Stimulated activated CD4-positive, alpha-beta T cell treated with anti-CD3 and anti-CD28 coated beads, Interleukin-15, amount 100 ng/mL, for 48 hours (primary cell): ENCODE measurements at places on chromosomes 4 and X.

- no peak for DNase-seq
Measured at GRCh38 chrX:69424161-69424560, 80.0 kb upstream of the NALF2 start.

GRCh38 chr4:158769175-158769921, 522 bp downstream of the FNIP2 start:
- peak; percentile 35 for DNase-seq

GRCh38 chr4:2497931-2498330, 29.0 kb downstream of the RNF4 start:
- no peak for DNase-seq

GRCh38 chr4:6085028-6085690, 66.9 kb upstream of the C4orf50 start:
- DNase-seq, result no peak

- DNase-seq, result no peak
Measured at GRCh38 chr4:20248155-20248558, 3.5 kb upstream of the SLIT2 start.

DNA sequence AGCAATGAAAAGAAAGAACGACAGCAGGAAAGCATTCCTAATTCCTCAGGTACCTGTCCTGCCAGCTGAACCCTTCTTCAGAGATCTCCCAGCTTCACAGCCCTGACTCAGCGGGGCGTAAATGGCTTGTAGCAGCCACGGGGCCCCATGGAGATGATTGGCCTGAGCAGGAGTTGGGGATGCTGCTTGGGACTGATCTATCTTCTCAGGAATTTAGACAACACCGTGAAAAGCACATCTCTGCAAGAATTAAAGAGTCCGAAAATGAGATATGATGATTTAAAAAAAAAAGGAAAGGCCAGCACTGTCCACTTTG, 22.5 kb upstream of the SLC25A4 start:
- DNase-seq, result no peak

DNA sequence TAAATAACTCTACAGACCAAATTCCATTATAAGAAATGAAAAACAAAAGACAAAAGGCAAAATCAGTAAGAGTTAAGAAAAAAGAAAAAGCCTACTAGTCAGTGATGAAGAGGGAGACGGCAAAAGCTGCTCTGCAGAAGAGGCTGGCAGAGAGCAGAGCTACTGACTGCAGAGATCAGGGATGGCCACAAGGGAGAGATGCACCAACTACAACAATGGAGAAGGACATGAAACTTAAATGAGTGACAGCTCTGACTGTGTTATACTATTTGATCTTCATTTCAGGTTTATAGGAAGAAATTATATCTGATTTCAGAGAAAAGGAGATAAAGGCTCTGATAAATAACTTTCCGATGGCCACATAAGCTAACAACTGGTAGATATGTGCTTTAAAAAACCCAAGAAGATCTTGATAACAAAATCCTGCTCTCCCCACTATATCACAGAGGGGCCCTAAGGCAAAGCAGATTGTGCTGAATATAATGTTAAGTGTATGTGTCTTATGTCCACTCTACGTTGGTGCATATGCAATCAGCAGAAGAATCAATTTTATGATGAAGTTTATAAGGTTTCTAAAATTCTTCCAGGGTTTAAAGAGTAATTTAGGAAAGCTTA, 58.4 kb upstream of the COX18 start:
- DNase-seq, result no peak

- DNase-seq, result no peak
Measured at GRCh38 chr4:31580843-31581242, 860.7 kb downstream of the PCDH7 start.

DNA sequence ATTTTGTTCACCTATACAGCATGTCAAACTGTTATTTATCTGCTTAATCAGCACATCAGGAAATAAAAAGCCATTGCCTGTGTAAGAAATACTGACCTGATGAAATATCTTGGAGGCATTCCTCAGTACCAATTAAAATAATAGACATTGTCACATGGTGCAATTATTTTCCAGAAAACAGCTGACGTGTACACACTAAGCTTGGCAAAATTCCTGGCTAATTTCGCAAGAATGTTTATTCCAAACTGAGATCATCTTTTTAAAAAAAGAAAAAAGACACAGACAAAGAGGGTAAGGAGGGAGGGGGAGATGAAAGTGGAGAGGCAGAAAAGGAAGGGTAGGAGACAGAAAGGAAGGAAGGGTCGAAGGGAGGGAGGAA, 61.9 kb upstream of the NFKB1 start:
- no peak for DNase-seq

DNA sequence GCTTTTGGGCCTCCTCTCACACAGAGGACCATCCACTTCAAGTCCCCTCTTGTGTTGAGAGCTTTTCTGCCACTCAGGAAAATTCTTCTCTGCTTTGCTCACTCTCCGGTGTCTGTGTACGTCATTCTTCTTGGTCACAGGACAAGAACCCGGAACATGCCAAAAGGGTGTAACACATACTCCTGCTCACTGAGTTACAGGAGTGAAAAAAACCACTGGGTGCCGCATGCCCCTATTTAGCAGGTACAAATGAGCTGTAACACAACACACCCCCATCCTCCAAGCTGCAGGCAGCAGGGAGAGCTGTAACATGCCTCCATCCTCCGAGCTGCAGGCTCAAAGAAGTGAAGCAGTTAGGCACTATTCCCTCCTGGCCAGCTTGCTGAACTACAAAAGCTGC, 13.0 kb upstream of the CXCL2 start:
- no peak for DNase-seq

GRCh38 chrX:132270021-132270420, 50.8 kb upstream of the RAP2C start:
- no peak for DNase-seq

DNA sequence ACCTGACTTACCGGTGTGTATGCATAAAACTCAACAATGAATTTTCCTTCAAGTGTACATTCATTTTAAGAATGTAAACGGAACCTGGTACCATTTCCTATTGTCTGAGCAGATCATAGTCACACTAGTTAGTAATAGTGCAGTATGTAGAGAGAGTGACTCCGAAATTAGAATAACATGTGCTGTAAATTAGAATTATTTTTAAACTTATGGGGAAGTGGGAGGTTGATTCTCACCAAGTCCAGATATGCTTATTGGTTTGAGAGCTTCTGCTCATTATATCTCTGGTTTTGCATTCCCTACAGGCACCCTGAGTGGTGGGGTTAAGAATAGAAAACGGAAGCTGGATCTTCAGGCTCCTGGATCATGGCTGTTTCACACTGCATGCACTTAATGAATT, 39.6 kb downstream of the KLF3 start:
- DNase-seq, result no peak
